ENCODE measurements at places on chromosomes 1 and 21.

DNA sequence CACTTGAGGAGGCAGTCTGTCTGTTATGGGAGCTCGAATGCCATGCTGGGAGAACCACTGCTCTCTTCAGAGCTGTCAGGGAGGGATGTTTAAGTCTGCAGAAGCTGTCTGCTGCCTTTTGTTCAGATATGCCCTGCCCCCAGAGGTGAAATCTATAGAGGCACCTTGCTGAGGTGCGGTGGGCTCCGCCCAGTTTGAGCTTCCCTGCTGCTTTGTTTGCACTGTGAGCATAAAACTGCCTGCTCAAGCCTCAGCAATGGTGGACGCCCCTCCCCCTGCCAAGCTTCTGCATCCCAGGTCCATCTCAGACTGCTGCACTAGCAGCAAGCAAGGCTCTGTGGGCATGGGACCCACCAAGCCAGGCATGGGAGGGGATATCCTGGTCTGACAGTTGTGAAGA is 247.5 kb downstream of the LMX1A start:
- no peak for DNase-seq

DNA sequence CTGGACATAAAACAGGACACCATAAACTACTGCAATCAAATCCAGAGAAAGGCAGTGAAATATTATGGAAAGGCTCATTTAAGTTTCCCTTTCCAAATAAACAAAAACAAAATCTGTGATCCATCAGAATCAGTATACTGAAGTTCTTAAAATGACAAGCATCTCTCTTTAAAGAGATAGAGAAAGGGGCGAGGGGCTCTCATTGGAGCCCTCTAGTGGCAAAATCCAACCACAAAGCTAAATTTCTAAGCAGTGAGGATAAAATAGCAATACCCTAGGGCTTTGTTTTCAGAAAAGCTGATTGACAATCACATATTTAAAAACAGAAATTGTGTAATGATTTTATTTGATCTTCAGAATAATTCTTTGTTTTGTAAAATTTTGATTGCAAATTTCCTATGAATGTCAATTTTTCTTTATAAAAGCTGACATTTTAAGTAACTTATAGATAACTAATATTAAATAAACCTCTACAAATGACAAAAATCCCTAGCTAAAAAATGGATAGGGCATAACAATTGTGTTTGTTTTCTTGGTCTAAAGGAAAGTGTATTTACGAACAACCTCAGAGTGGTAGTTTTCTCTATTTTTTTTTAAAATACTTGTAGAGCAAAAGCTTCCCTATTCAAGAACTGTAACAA is 138.2 kb downstream of the COL24A1 start:
- DNase-seq: no peak

DNA sequence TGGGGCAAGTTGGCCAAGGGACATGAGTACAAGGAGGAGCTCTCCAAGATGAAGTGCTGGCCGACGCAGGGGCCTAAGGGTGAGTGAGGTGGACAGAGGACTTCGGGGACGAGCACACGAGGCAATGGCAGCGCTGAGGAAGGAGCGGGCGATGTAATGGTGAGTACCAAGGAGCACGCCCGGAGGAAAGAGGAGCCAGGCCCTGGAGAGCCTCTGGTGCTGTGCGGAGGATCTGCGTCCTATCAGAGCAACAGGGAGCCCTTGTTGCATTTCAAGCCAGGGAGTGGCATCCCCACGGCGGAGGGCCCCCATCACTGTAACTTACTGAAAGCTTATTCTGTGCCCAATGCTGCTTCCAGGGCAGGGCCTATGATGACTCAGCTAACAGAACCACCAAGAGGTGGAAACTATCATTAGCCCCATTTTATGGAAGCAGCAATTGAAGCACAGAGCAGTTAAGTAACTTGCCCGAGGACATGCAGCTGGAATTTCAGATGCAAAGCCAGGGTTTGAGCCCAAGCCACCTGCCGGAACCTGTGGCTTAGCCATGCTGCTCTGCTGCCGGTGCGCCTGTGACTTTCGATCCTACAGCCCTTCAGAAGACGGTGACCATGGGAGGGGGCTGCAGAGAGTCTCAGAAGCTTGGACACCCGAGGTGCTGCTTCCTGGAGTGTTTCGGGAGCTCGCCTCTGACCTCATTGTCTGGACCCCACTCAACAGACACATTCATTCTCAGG is 17.6 kb upstream of the AJAP1 start:
- DNase-seq: no peak

GRCh38 chr1:220213382-220213983 is 58.8 kb downstream of the RAB3GAP2 start:
- no peak for DNase-seq

DNA sequence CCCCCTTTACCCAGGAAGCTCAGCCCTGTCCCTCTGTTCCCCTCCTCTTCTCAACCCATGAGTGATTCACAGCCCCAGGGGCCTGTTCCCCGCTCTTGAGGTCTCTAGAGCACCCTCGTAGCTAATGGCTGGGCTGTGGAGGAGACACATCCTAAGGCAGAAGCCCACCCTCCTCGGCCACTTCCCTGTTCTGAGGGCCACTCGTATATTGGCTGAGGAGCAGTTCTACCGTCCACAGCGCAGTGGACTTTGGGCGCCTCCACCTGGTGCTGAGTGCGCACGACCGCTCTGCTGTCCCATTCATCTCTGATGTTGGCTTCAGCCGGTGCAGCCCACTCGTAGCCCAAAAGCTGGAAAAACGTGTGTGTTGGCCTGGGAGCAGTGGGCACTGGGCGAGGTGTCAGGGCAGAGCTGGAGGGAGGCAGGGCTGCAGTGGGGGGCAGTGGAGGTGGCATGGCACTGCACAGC is 24.5 kb upstream of the PKP1 start:
- DNase-seq: no peak

DNA sequence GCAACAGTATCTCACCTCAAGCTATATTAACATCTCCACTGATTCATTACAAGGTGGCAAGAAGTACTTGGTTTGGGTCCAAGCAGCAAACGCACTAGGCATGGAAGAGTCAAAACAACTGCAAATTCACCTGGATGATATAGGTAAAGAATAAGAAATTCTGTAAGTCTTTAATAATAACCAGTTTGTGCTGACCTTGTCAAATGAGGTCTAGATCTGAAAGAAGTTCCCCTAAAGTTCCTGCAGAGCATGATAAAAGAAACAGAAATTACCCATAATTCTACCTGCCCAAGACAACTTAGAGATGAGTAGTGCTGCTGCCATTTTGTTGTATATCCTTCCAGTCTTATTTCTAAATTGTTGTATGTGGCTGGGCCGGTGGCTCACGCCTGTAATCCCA is 34.5 kb downstream of the IL23R start:
- no peak for DNase-seq

DNA sequence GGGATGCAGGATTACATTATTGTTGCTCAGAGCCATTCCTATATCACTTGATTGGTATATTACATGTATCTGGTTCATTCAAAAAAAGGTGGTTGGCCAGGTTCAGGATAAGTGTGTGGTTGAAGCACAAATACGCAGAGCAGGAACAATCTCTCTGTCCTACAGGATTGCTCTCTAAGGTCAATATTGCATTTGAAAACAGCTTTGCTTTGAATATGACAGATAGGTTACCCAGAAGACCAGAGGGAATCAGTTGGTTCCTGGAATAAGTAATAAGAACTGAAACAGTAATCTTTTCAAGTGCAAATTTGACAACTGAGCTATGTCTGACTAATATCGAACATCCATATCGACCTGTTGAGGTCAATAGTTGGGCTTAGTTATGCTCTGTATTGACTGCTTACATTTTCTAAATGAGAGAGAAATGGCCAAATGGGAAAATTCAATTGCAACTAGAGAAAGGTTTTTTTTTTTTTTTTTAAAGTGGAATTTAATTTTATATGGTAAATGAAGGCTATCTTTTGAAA is 176.8 kb downstream of the ATP6V1G3 start:
- DNase-seq: no peak

DNA sequence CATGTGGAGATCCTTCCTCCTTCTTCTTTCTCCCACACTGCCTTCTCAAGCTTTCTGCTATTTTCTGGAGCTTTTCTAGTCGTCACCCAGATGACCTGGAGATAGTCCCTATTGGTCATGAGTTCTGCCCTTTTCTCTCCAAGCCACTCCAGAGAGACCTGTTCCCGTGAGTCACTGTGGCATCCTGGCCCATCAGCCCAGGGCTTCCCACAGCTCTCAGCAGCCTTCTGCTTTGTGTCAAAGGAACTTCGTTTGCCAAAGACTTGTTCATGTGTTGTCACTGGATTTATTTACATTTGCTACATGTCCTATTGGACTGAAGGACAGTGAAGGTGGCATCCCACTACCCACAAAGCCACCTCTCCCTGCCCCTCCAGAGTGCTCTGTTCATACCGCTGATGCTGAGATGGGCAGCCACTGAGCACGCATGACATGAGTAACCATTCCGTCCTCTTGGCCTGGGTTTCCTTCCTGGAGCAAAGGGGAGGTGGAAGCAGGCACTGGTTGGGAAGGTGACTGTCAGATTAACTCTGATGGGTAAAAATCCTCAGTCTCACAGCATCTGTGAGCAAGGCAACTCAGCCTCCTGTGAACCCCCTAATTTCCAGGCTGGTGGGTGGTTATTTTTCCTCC is 119.2 kb downstream of the EDEM3 start:
- no peak for DNase-seq

- no peak for DNase-seq
Measured at GRCh38 chr1:210938416-210938925, 195.5 kb downstream of the KCNH1 start.

GRCh38 chr1:229046251-229046853 is 224.6 kb upstream of the RAB4A start:
- no peak for DNase-seq

- DNase-seq: no peak
Measured at GRCh38 chr1:152380932-152381331, 21.1 kb upstream of the FLG2 start.

GRCh38 chr1:57188168-57188567 is 222.4 kb upstream of the C8B start:
- no peak for DNase-seq

DNA sequence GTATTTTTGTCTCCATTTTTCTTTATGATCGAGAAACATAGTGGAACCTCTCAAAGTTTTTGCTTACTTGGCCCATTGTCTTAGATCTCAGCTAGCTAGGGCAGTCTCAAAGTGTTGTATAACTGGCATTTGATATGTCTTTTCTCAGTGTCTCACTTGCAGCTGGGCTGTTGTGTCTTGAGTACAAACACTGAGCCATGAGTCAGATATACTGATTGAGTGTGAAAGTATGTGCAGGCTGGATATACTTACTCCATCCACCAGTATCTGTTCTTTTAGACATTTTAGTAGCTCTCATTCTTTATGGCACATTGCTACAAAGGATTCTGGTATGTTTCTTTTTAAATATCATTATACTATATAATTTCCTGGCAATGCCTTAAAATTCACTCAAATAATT is 14.3 kb upstream of the GPR52 start:
- no peak for DNase-seq

DNA sequence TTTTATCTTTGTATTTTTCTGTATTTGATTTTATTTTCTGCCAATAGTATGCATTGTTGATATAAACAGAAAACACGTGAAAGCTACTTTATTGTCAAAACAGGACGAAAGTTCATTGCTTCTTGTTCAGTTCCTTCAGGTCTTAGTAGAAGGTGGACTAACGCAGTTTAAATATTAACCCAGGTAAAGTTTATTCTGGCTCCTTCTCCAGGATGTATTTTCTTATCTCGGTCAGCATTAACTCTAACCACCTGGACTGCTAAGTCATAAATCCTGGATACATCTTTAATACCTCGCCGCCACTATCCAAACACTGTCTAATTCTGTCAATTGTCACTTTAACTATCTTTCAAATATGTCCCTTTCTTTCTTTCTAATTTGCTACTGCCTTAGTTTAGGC is 5.7 kb upstream of the SOAT1 start:
- DNase-seq: no peak

DNA sequence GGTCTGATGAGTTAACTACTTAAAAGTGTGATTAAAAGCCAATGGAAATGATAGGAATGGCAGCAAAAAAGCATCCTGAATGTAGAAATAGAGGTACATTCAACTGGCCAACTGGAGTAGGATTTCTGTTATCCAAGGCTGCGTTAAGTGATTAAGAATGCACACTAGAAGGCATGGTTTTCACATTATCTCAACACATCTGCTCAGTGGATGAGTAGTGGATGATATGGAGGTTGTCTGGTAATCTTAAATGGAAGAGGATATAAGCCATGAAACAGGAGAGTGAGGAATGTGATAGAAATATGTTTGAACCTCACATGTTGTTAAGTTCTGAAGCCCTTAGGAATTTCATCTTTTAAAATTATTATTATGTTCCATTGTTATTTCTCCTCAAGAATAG is 839.9 kb downstream of the USP25 start:
- no peak for DNase-seq

DNA sequence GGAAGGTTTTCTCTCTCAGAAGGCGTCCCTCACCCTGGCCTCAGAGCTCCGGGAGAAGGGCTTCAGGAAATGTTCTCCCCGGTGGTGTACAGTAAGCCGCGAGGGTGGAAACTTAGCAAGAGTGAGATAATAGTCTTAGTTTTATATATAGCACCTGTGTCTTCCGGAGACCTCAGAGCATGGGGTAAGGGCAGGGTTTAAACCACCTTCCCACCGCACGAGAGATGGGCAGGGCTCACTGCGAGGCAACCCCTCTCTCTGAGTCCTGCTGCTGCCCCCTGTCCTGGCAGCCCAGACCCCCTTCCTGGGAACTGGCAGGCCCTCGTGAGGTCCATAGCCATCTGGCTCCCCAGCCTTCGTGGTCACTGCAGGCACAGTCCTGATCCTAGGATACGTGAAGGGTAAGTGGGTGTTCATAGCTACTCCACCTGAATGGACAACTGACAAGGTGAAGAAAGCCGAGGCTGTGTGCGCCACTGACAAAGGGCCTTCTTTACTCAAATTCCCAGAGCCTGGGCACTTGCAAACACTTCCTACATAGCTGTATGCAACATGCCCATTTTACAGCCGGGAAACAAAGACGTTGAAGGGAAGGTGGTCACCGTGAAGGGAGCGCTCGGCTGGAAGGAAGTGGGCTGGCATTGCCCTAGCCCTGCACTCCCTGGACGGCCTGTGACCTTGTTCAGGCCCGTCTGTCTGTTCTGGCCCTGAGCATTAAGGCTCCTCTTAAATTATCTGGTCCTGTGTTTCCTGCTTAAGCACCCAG is 26.9 kb downstream of the ITPKB start:
- DNase-seq: no peak

GRCh38 chr21:38929142-38929541 is 123.4 kb downstream of the ETS2 start:
- DNase-seq: no peak

DNA sequence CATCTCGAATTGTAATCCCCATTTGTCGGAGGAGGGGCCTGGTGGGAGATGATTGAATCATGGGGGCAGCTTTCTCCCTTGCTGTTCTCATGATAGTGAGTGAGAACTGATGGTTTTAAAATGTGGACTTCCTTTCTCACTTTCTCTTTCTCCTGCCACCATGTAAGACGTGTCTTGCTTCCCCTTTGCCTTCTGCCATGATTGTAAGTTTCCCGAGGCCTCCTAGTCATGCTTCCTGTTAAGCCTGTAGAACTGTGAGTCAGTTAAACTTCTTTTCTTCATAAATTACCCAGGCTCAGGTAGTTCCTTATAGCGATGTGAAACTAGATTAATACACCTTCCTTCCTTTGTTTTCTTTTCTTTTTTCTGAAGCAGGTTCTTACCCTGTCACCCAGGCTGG is 13.9 kb downstream of the DNAJC6 start:
- DNase-seq: no peak

- no peak for DNase-seq
Measured at GRCh38 chr1:29467989-29468900, 231.9 kb downstream of the PTPRU start.

- no peak for DNase-seq
Measured at GRCh38 chr1:168371477-168371876, 90.8 kb downstream of the TBX19 start.

All from NCI-H524 treated with DMSO at 0.1 percent for 48 hours (cell line).